ENCODE measurements at places on chromosomes 12 and 14.

DNA sequence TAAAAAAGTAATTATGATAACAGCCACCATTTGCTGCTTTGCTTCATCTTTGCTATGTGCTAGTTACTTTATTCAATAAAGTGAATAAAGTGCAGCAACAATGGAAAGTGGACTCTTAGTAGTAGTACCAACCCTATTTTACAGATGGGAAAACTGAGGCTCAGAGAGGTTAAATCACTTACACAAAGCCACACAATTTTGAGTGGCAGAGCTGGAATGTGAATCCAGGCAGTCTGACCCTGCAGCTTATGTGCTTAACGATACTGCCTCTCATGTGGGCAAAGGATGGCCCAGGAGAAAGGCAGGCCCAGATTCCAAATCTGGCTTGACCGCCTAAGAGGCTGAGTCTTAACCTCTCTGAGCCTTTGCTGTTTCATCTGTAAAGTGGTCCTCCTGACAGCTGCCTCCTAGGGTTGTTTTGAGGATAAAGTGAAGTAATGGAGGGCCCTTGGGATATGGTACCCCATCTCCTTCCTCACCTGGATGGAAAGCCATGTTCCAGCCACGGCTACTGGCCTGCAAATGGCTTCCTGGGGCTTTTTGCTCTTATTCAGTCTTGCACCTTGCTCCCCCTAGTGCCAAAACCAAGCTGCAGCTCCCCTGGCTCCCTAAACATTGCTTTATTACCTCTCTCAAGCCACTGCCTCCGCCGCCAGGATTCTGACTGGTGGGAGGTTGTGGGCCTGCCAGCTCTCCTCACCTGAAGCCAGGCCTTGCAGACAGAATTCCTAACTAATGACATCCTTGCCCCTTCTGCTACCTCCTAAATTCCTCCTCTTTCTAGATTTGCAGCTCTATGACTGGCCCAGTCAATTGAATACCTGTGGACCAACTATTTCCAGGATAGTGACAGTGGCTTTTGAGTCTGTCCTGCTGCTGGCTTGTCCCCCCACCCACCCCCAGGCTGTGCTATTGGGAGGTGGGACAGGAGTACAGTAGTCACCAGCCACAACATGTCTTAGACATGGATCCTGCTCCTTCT, 283.3 kb upstream of the PWP1 start:
- DNase-seq, result peak; percentile 50

- no peak for DNase-seq
Measured at GRCh38 chr12:105399428-105400081, 69.1 kb downstream of the C12orf75 start.

DNA sequence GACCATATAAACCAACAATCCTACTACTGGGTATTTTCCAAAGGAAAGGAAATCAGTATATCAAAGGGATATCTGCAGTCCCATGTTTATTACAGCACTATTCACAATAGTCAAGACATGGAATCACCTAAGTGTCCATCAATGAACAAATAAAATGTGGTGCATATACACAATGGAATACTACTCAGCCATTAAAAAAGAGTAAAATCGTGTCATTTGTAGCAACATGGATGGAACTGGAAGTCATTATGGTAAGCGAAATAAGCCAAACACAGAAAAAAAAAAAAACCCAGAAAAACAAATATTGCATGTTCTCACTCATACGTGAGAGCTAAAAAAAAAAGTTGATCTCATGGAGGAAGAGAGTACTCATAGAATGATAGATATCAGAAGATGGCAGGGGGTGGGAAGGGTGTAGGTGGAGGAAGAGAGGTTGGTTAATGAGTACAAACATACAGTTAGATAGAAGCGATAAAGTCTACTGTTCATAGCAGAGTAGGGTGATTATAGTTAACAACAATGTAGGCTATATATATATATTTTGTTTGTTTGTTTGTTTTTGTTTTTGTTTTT, 49.3 kb downstream of the BCAT1 start:
- DNase-seq, result no peak

- DNase-seq, result no peak
Measured at GRCh38 chr14:28300356-28300755, 466.2 kb upstream of the FOXG1 start.

DNA sequence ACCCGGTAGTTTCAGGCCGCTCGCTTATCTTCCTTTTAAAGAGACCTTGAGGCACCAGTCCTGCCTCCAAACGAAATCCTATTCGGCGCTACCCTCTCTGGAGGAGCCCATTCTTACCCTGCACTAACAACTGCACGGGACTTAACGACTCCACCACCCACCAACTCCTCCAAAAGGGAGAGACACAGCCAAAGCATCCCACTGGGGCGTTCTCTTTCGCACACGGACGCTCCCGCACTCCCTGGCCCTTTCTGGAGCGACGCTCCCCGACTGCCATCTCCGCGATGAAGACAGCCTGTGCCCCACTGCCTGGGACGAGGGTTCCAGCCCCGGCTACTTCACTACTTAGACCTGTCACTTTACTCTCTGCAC, 650 bp downstream of the GALC start:
- no peak for DNase-seq

DNA sequence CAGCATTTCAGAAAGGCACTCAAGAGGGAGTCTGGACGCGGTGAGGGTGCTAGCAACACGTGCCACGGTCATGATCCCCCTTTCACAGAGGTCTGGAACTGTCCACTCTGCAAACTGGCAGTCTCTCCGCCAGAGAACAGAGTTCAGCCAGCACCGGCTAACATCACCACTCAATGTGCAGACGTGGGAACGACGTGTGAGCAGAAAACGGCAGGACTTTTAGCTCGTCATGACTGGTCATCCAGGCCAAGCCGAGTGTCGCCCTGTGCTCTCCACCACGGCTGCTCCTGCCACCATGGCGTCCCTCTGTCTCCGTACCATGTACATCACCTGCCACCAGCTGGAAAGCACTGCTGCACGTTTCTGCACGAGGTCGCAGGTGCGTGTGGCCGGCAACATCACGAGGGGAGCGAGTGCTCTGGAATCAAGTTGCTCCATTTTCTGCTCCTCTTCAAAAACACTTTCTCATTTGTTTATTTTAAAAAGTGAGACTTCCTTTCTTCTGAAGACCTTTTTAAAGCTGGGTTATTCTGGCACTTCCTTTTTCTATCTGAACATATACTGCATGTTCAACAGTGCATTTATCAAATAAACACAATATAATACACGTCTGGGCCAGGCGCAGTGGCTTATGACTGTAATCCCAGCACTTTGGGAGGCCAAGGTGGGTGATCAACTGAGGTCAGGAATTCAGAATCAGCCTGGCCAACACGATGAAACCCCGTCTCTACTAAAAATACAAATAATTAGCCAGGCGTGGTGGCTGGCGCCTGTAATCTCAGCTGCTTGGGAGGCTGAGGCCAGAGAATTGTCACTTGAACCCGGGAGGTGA, 28.0 kb downstream of the SLC15A4 start:
- no peak for DNase-seq

DNA sequence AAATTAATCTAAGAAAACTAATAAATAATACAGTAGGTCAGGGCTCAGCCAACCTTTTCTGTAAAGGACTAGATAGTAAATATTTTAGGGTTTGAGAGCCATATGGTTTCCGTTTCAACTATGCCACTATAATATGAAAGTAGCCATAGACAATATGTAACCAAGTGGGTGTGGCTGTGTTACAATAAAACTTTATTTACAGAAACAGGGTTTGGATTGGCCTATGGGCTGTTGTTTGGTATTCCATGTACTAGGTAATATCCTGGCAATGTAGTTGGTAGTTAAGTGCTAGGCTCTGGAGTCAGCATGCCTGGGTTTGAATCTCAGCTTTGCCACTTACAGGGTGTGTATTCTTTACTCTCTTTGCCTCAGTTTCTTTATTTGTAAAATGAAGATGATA, 156.5 kb upstream of the RPH3A start:
- no peak for DNase-seq

GRCh38 chr14:50998612-50999011, 54.3 kb upstream of the PYGL start:
- no peak for DNase-seq

DNA sequence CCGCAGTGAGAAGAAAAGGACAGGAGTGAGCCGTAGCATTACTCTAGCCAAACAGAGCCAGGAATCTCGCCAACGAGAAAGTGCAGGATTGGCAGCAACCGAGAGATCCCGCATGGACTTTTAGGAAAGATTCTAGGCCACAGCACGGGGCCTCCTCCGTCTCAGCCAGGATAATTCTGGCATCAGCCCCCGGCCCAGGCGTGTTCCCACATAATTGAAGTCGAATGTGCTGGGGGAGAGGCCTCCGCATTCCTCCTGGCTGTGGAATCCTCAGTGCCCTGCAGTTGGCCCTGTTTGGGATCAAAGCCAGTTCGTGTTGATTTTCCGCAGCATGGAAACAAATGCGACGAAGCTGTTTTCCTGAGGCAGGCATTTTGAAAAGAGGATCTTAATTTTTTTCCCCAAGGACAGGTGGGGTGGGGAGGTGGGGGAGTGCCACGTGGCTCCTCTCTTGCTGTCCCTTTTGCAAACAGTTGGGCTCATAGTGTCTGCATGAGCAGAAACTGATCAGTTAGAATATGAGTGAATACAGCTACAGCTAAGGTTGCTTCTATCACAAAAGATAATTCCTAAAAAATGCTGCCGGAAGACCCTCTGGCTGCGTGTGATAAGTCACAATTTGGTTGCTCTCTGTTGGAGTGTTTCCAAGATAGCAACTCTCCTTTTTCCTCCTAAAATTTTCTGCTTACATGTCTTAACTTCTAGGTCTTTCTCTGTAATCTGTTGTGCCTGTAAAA, 37.3 kb upstream of the ATXN2 start:
- DNase-seq, result no peak

GRCh38 chr12:96237465-96238077, 43.4 kb downstream of the ELK3 start:
- peak; percentile 5 for DNase-seq

GRCh38 chr12:120847392-120847791, 56.8 kb downstream of the SPPL3 start:
- DNase-seq, result no peak

GRCh38 chr14:41986083-41986645, 379.5 kb downstream of the LRFN5 start:
- DNase-seq, result no peak

DNA sequence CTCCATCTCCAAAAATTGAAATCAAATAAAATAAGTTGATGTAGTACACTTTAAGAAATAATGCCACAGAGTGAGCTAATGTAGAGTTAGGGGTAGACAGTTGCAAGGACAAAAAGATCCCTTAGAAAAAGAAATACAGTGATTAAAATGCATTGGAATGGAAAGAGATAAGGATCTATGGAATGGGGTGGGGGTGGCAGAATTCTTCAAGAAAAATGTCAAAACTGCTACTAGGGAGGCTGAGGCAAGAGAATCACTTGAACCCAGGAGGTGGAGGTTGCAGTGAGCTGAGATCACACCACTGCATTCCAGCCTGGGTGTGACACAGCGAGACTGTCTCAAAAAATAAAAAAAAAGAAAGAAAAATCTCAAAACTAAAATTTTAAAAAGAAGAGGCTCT, 6.5 kb downstream of the OLR1 start:
- DNase-seq, result no peak

DNA sequence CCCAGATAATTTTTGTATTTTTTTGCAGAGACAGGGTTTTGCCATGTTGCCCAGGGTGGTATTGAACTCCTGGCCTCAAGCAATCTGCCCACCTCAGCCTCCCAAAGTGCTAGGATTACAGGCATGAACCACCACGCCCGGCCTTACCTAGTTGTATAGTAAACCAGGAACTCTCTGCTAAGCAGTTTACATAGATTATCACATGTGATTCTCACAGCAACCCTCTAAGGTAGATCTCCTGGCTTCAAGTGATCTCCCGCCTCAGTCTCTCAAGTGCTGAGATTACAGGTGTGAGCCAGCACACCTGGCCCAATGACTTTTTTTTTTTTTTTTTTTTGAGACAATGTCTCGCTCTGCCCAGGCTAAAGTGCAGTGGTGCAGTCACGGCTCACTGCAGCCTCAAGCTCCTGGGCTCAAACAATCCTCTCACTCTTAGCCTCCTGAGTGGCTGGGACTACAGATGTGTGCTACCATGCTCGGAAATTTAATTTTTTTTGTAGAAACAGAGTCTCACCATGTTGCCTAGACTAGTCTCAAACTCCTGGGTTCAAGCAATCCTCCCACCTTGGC, 26.0 kb upstream of the ATP2A2 start:
- no peak for DNase-seq

- no peak for DNase-seq
Measured at GRCh38 chr14:91031666-91032065, 28.8 kb downstream of the RPS6KA5 start.

DNA sequence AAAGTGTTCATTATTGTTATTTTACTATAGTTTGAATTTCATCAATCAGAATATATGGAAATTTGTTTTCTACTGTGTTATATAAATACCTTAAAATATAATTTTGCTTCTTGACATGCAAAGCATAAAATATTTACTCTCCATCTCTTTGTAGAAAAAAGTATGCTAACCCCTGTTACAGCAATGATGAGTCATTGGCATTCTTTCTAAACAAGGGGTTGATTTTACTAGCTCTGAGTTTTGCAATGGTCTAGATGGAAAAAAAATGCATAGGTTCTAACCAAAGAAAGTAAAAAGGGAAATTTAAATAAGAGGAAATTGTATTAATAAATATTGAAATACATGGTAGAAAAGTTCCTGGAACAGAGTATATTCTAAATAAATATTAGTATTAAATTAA, 990.2 kb upstream of the ATXN7L3B start:
- DNase-seq, result no peak

GRCh38 chr12:2384029-2384386, 331.2 kb downstream of the CACNA1C start:
- DNase-seq, result no peak

DNA sequence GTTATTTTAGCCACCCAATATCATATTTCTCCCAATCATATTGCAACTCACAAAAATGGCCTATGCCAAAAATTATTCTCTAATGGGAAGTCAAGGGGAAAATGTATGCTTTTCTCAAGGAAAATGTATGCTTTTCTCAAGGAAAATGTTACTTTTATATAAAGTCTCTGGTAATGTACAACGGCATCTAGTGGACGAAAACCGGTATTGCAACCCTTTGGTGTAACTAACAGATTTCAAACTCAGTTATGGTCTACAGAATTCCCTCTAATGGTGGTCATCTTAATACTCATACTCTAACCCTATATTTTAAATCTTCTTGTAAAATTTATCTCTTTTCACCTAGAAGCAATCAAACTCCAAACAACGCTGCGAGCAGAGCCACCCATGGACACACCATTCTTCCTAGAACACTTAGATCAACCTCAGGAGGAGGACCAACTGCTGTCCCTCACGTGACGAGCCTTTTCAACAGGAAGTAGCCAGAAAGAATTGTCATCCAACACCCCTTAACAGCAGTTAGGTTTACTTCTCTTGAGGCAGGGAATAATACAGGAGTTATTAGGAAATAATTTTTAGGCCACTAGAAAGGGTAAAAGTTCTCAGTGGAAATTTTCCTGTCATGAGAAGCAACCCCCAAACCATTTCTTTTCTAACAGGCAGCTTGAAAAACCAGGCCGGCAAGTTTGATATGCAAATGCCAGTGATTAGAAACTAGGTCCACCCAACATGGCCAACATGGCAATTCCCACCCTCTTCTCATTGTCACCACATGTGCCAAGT, 20.1 kb downstream of the APOBEC1 start:
- no peak for DNase-seq

DNA sequence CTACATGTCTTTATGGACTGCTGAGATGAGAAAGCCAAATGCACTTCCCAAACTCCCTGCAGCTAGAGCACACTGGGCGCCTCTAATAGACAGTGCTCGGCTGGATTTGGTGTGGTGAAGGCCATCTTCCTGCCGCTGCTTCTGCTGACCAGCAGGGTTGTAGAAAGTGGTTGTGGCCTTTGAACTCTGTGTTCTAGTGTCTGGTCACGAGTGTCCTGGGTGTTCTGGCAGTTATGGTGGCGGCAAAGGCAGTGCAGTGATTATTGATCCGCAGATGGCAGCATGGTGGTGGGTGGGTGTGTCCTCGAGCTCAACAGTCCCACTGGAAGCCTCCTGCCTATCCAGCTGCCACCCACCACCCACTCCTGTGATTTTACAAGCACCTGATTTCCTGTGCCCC, 43.4 kb downstream of the SMIM41 start:
- no peak for DNase-seq

Measured in stimulated activated naive CD4-positive, alpha-beta T cell (primary cell).